Osteoblast (primary cell): ENCODE measurements at places on chromosomes 3 and 15.

GRCh38 chr3:195407531-195408409 lies 35.0 kb downstream of the ACAP2 start:
- no peak for DNase-seq

GRCh38 chr15:39124553-39125171 lies 456.2 kb upstream of the THBS1 start:
- DNase-seq = no peak

DNA sequence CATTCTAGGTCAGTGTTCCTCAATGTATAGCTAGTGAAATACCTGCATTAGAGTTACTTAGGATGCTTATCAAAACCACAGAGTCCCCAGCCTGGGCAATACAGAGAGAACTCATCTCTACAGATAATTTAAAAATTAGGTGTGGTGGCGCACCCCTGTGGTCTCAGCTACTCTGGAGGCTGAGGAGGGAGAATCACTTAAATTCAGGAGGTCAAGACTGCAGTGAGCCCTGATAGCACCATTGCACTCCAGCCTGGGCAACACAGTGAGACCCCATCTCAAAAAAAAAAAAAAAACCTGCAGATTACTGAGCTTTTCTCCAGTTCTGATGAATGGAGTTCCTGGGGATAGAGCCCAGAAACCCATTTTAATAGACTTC lies 10.1 kb upstream of the MINDY2 start:
- no peak for DNase-seq

DNA sequence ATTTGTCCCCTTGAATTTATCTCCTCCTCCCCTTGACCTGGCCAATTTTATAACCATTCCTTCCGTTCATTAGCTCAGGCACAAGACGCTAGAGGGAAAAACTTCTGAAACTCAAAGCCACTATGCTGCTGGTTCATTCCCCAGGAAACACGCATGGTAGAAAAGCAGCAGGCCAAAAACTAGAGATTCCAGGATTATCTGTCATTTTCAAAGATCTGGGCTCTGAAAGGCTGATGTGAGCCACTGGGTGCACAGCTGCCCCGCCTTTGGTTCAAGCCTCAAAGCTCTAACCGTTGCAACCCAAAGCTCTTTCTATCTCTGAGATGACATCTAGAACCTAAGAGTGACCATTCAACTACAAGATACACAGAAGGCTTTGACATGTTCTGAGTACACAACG lies 6.1 kb downstream of the ANP32A start:
- DNase-seq = no peak

DNA sequence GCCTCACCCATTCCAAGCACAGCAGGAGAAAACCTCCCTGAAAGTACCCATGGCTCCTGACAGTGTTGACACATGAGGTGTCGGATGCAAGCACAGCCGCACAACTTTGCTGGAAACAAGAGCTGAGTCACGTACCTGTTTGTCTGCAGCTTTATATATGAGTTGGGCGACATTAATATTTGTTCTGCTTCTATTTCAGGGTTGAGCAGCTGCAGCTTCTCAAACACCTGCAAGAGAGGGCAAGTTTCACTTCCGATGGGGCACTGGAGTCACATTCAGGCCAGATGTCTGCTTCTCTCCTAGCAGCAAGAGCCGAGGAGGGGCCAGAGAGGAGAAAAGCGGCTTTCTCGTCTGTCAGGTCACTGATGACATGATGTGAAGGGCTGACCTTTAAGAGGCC lies 88.0 kb downstream of the NUP210 start:
- DNase-seq = no peak

DNA sequence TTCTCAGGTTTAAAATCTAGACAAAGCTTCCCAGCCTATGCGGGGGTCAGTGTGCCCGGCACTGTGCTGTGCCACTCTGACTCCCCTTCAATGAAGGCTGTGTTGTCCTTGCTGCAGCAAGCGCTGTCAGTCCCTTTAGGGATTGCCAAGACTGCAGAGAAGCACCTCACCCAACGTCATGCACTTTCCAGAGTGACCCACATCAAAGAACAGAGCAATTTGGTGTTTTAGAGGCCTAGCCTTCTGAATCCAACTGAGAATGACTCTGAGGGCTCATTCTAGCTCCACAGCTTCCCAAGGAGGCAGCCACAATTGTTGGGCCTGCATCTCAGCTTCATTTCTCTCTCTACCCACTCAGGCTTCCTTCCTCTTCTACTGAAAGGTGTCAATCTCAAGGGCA lies 26.4 kb downstream of the SLC9A9 start:
- DNase-seq = no peak
